ENCODE measurements at places on chromosomes 16 and 17.
A peak's percentile ranks its signal among the peaks of the same experiment; 100 is the strongest.

- no peaks in the 10 kb centered on the region for H3K36me3 ChIP-seq
- H3K27me3 ChIP-seq: peaks cover 64% of the 10 kb centered on the region
- no peak overlapping the region for H3K4me3 ChIP-seq
- no peak for DNase-seq
- no peak overlapping the region for H3K27ac ChIP-seq
- no peaks in the 10 kb centered on the region for H3K4me1 ChIP-seq
These were observed 226.9 kb downstream of the C16orf78 start for GRCh38 chr16:49600536-49600935.

- no peak for DNase-seq
- H3K4me1 ChIP-seq: no peaks in the 10 kb centered on the region
- H3K36me3 ChIP-seq: no peaks in the 10 kb centered on the region
- H3K27ac ChIP-seq: no peak overlapping the region
- H3K27me3 ChIP-seq: peaks cover 36% of the 10 kb centered on the region
- no peak overlapping the region for H3K4me3 ChIP-seq
These were observed 299.7 kb downstream of the C16orf95 start for GRCh38 chr16:87017371-87018012.

- H3K27me3 ChIP-seq: peaks cover 38% of the 10 kb centered on the region
- H3K4me1 ChIP-seq: no peaks in the 10 kb centered on the region
- H3K27ac ChIP-seq: no peak overlapping the region
- H3K36me3 ChIP-seq: no peaks in the 10 kb centered on the region
- H3K4me3 ChIP-seq: no peak overlapping the region
These were observed 443.9 kb upstream of the CCL2 start for GRCh38 chr17:33811004-33811760.

- peaks cover 58% of the 10 kb centered on the region for H3K4me1 ChIP-seq
- no peaks in the 10 kb centered on the region for H3K27me3 ChIP-seq
- H3K27ac ChIP-seq: peak within 1 kb of the TSS; percentile 99
- H3K36me3 ChIP-seq: peaks cover 78% of the 10 kb centered on the region
- DNase-seq: peak; percentile 71
These were observed at the start of gene SF3B3 for GRCh38 chr16:70523743-70524398. Gene SF3B3, plus strand, starts transcription at chr16:70523816. Its CDS starts 2,841 bp downstream, at chr16:70526657.

- DNase-seq: no peak
- H3K4me3 ChIP-seq: no peak overlapping the region
- H3K27me3 ChIP-seq: no peaks in the 10 kb centered on the region
- no peaks in the 10 kb centered on the region for H3K36me3 ChIP-seq
These were observed 1906.3 kb downstream of the TP53TG3F start for GRCh38 chr16:35365675-35366074.

DNA sequence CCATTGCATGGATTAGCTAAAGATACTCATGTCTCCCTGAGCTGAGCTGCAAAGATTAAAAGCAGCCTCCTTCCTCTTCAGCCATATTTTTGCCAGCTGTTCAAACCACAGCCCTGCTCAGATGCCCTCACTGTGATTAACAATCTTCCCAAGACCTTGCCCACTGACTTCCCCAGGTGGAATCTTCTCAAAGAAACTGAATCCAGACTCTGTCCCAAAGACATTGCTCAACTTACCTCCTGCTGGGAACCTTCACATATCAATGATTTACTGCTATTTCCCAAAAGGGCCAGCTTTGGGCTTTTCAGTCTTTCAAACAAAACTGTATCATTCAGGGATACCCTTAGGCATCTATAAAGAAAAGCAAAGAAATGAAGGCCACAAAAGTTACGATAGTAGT is 9.2 kb downstream of the C17orf67 start:
- no peak for DNase-seq
- no peaks in the 10 kb centered on the region for H3K27me3 ChIP-seq
- peaks cover 4% of the 10 kb centered on the region for H3K36me3 ChIP-seq
- H3K4me1 ChIP-seq: peaks cover 2% of the 10 kb centered on the region
- H3K4me3 ChIP-seq: no peak overlapping the region

DNA sequence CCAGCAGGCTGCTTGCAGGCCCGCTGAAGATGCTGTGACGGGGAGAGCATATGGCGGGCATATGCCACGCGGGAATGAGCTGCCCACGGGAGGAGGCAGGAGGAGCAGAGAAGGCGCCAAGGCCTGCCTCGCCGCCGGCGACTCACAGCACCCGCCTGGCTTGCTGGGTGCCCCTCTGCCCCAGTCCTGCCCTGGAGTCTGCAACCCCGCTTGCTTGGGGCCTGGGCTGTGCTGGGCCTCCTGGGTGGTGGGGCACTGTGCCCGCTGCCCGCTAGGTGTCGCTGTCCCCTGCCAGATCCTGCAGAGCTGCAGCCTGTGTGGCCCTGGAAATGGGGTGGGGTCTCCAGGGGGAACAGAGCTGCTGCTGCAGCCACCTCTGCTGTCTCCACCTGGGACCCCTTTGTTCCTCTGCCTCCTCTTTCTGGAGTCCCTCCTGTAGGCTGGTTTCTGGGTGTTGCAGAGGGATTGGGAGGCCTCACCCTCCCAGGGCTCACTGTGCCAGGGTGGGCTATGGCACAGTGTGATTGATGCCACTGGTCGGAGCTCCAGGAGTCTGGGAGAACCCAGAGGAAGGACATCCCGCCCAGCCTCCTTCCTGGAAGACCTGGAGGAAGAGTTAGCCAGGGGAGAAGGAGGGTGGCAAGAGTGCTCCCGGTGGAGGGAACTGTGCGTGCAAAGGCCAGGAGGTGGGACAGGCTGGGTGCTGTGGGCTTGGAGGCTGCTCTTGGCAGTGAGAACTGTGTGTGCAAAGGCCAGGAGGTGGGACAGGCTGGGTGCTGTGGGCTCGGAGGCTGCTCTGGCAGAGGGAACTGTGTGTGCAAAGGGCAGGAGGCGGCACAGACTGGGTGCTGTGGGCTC is 141.0 kb upstream of the CIBAR2 start:
- H3K27ac ChIP-seq: no peak overlapping the region
- DNase-seq: peak; percentile 58
- no peaks in the 10 kb centered on the region for H3K4me1 ChIP-seq
- H3K36me3 ChIP-seq: no peaks in the 10 kb centered on the region

DNA sequence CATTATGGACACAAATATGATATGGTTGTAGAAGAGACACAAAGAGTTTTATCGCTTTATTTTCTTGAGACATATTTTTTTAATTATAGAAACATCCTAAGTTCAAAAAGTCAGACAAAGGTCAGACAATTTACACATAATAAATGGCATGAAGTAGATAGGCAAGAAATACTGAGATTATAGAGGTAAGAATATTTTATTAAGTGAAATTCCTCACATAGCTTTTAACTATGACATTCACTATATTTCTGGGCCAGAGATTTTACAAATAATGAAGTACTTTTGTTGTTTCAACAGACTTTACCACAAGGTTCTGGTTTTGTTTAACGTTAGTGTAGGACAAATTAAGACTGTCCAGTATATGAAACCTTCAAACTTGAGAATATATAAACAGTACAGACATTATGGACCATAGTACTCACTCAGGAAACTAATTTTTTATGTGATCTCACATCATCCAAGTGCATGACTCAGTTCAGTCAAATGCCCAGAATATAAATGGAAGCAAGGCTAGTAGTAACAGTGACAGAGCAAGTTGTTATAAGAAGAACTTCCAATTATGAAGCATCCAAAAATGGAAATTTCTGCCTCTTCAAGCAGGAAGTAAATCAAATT is 394.8 kb downstream of the KCNJ2 start:
- H3K36me3 ChIP-seq: no peaks in the 10 kb centered on the region
- no peaks in the 10 kb centered on the region for H3K27me3 ChIP-seq
- no peak overlapping the region for H3K4me3 ChIP-seq
- no peaks in the 10 kb centered on the region for H3K4me1 ChIP-seq
- no peak for DNase-seq

- peaks cover 66% of the 10 kb centered on the region for H3K4me1 ChIP-seq
- H3K4me3 ChIP-seq: peak overlapping the region; percentile 82
- H3K27ac ChIP-seq: no peak overlapping the region
These were observed 2.6 kb downstream of the CPD start for GRCh38 chr17:30381340-30381659.

DNA sequence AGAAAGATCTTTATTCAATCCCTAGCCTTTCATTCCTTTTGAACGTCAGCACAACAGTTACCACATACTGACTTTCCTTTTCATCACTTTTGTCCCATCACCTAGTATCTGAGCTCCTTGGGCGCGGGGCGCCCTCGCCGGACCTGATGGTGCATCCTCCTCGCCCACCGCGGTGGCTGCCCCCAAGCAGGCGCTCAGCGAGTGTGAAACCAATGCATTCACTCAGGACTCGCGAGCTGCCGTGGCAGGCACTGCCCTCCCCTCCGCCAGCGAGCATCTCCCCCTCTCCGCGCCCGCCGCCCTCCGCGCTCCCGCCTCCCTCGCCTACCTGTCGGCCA is 756 bp downstream of the KLHL11 start:
- peaks cover 27% of the 10 kb centered on the region for H3K36me3 ChIP-seq
- no peaks in the 10 kb centered on the region for H3K27me3 ChIP-seq
- no peak overlapping the region for H3K27ac ChIP-seq
- peaks cover 11% of the 10 kb centered on the region for H3K4me1 ChIP-seq
- no peak for DNase-seq
- no peak overlapping the region for H3K4me3 ChIP-seq

GRCh38 chr16:85056211-85056748 is 28.7 kb downstream of the KIAA0513 start:
- H3K36me3 ChIP-seq: peaks cover 13% of the 10 kb centered on the region
- peaks cover 30% of the 10 kb centered on the region for H3K4me1 ChIP-seq
- no peaks in the 10 kb centered on the region for H3K27me3 ChIP-seq
- no peak for DNase-seq
- peak overlapping the region; percentile 94 for H3K27ac ChIP-seq
- peak overlapping the region; percentile 60 for H3K4me3 ChIP-seq

- no peak overlapping the region for H3K4me3 ChIP-seq
- peaks cover 6% of the 10 kb centered on the region for H3K36me3 ChIP-seq
- H3K27me3 ChIP-seq: no peaks in the 10 kb centered on the region
- peaks cover 5% of the 10 kb centered on the region for H3K4me1 ChIP-seq
These were observed 116.7 kb downstream of the CCDC182 start for GRCh38 chr17:57628421-57628820.

GRCh38 chr17:41975099-41976083 is 8.8 kb downstream of the CNP start:
- H3K27ac ChIP-seq: no peak overlapping the region
- H3K4me3 ChIP-seq: no peak overlapping the region
- no peaks in the 10 kb centered on the region for H3K27me3 ChIP-seq
- DNase-seq: no peak

Measured in effector memory CD8-positive, alpha-beta T cell (primary cell).